Stimulated activated CD4-positive, alpha-beta T cell treated with anti-CD3 and anti-CD28 coated beads, Interleukin-15, amount 100 ng/mL, for 48 hours (primary cell): ENCODE measurements at places on chromosomes 16 and 17.
A peak's percentile ranks its signal among the peaks of the same experiment; 100 is the strongest.

DNA sequence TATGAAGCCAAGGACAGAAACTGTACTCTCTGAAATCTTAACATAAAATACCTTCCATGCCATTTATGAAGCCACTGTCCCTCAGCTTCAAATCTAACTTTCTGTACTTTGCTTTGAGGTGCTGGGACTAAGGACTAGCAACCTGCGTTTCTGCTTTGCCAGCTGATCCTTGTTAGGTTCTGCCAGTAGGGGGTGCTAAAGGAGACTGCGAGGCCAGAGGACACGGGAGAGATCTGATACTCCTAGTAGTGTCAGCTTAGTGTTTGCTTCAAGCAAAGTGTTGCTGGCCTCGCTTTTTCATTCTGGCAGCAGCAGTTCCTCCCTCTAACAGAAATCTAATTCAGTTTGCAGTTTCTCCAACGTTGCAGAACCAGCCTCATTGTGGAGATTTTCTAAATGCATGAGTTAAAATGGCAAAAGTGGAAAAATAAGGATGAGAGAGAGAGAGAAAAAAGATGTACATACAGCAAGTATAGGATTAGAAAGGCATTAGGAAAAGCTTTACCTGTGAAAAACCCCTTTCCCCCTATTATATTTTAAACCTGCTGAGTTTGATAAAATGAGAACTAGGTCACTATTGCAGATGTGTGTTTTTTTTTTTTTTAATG, 297.5 kb downstream of the CA10 start:
- no peak for DNase-seq

DNA sequence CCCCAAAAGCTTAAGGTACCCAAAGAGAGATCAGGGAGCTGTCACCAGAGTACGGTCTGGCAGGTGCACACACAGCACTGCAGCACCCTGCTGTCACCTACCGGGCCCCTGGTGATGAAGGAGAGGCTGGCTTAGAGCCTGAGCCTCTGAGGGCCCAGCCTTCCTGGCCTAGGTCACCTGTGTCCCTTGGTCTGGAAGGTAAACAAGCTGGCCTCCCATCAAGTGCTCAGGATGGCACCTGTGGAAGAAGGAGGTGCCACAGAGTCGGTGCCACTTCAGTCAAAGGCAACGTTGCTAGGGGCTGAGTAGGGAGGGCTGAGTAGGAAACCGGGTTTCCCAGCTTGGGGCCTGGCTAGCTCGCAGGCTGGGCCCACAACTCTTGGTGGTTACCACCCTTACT, 70.7 kb downstream of the COG7 start:
- no peak for DNase-seq

- no peak for DNase-seq
Measured at GRCh38 chr16:56898847-56899246, 33.1 kb upstream of the HERPUD1 start.

DNA sequence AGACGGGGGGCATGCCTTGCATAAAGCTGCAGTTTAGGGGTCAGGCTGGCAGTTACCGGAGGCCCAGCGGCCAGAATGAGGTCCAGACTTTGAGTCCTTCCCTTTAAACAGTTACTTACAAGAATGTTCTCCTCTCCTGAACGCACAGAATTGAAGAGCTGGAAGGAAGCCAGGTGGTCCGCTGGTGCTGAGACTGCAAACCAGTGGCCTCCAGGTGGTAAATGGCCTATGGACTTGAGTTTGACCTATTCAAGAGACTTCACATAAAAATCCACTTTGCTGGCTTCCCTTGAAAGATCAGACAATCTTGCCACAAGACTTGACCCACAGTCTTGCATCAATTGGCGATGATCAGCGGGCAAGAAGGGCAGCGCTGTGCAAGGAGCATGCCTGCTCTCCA, 14.7 kb upstream of the SEZ6 start:
- no peak for DNase-seq

DNA sequence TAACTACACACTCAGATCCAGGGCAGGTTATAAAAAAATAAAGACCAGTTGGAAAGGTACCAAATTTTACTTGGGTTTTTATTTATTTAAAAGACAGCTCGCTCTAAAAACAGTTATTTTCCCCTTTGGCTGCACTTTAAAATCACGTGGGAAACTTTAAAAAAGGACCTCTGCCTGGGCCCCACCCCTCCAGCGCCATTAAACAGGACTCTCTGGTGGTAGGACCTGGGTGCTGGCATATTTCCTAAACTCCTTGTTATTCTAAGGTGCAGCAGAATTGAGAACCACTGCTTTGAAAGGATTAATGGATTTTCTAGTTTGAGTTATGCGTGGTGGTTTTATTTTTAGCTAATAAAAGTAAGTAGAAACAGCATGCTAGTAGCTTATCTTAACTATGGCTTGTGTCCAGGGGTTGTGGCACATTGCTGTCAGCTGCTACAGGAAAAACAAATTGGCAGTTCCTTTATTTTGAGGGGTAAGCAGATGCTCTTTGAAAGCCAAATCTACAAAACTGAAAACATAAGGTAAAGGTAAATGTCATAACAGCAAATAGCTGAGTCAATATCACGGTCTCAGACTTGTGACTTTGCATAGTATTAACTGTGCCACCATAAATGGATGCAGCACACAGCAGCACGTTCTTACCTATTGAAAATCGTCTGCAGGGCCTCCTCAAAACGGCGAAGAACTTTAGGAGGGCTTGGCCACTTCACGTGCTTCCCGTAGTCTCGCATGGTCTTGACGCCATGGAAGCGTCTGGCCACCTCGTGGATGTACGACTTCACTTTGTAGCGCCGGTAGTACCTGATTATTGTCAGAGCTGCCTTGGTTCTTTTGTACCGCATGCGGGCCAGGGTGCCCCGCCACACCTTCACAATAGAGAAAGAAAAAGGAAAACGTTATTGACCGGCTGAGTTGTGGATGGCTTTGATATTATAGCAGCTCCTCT, 172.0 kb downstream of the CDK5R1 start:
- DNase-seq = no peak

DNA sequence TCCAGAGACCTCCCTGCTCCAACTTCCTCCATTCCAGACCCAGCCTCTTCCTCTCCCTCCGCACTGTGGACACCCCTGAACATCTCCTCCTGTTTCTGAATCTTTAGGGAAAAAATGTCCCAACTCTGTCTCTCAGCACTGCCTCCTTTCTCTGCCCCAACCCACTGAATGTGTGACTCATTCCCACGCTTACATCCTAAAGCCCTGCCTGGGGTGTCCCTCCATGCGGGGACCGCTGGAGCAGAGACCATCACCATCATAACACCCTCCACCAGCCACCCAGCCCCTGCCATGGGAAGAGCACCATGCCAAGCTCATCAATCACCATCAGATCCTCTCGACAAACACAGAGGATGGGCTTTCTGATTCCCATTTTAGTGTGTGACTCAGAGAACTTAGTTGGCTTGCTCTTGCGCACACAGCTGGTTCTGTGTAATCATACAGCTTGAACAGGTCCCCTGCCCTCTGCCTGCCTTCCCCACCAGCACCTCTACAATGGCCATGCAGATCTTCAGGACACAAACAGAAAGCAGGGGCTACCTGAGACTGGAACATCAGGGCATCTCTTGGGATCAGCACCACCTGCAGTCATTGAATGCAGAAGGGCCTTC, 10.7 kb downstream of the RPRML start:
- no peak for DNase-seq

DNA sequence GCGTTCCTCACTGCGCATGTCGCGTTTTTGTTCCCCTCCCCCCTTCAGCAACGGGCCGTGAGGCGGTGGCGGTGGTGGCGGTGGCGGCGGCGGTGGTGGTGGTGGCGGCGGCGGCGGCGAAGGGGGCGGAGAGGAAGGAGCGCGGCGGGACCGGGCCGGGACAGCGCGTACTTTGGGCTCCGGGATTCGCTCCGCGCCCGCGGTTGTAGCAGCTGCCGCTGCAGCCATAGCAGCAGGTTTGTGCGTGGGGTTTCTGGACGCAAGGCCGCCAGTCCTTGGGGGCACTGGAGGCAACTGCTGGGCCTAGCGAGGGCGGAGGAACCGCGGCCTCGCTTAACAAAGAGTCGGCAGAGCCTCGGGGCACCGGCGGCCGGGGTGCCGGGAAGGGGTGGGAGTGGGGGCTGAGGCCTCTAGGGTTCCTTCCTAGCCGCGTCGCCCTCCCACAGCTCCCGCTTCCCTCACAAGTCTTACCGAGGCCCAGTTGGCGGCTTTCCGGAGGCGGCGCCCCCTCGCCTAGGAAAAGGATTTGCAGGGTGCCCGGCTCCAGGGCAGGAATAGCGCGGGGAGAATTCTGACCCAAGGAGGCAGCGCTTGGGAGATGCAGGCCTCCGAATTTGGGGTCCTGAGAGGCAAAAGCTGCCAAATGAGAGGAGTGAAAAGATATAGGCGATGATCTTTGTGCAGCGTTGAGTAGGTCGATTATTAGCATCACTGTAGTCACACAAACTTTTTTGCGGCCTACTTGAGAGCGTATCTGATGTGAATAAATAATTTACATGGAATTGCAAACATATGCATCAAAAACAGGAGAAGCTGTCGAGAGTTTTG, at the start of gene DDX42:
Gene DDX42 (plus strand): TSS at position 30 of the 828 bp plus-strand sequence. CDS start 12,880 bp downstream, outside the sequence.
- DNase-seq = peak; percentile 19

DNA sequence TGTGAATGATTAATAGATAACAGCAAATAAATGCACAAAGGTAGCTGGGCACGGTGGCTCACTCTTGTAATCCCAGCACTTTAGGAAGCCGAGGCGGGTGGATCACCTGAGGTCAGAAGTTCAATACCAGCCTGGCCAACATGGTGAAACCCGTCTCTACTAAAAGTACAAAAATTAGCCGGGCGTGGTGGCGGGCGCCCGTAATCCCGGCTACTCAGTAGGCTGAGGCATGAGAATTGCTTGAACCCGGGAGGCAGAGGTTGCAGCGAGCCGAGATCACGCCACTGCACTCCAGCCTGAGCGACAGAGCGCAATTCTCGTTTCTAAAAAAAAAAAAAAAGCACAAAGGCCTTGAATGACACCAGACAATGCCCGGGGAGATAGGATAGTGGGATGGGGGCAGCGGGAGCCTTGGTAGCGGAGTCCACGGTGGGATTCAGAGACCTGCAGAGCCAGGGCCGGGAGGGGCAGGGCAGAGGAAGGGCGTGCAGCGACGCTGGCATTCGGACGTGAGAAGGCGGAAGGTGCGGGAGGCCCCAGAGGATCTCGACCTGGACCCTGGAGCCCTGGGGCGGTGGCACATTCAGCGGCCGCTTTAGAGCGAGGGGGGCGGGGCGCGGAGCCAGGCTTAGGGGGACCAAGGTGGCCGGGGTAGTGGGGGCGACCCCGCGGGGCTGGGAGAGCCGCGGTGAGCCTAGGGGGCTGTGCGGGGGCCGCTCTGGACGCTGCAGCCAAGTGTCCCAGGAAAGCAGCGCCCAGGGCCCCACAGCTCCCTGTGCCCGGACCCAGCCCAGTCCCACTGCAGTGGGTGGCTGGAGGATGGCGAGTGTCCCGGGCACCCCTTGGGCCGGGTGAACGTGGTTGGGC, 999 bp upstream of the FLYWCH2 start:
- DNase-seq = no peak

DNA sequence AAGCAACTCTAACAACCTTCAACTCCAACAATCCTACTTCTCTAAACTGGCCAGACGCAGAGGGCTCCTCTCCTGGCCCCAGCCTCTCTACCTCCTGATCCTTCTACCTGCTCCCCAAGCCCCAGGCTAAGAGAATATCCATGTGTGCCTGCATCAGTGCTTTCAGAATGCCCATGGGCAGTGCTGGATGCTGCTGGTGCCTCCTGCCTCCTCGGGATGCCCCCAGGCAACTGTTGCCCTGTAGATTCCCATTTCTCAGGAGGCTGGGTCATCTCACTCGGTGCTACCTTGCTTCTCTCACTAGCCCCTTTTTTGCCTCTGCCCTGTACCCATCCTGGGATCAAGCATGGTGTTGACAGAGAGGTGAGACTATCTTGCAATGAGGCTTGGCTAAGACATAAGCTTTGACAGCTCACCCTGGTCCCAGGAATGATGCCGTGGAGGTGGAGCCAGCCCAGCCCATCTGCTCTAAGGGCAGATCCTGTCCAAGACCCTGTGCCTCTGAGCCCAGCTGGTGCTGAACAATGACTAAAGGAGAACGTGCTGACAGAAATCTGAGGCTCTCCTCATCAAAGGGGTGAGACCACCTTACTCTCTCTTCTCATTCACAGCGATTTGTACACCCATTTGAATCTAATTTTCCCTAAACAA, 19.4 kb upstream of the SUPT4H1 start:
- DNase-seq = no peak

GRCh38 chr17:62780269-62780668, 27.8 kb downstream of the MARCHF10 start:
- DNase-seq = no peak

DNA sequence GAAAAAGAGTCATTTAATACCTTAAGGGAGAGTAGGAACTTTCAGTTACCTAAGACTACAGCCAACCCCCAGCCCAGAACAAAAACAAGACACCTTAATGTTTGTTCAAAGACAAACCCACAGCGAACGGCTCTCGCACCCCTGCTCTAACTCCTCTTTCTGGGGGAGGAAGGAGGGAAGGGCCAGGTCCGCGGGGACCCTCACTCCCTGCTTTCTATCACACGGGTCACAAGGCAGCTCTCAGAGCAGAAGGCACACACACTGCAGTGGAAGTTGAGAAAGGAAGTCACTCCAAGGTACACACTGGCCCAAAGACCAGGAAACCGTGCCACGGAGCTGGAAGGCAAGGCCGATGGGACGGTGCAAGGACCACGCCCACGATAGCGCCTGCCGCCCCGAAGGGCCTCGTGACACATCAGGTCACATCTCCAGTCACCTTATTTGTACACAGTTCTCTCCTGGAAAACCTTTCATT, 10.0 kb downstream of the LITAFD start:
- DNase-seq = no peak

DNA sequence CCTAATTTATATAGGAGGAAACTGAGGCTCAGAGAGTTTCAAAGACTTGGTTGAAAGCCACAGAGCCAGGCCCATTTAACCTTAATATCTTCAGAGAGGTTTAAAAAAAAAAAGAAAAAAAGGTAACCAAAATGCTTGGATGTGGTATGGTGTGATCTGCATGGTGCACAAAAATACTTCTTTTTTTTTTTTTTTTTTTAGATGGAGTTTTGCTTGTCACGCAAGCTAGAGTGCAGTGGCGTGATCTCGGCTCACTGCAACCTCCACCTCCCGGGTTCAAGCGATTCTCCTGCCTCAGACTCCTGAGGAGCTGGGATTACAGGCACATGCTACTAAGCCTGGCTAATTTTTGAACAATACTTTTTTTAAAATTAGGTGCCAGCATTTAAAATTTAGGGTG, 101.8 kb downstream of the XYLT1 start:
- no peak for DNase-seq

GRCh38 chr16:10564591-10564990, 15.8 kb downstream of the EMP2 start:
- DNase-seq = no peak
